ENCODE measurements at places on chromosomes 12 and 14.

GRCh38 chr14:60214003-60214402, 35.0 kb upstream of the PPM1A start:
- no peak for DNase-seq

GRCh38 chr12:64674367-64674922, 64.2 kb downstream of the RASSF3 start:
- no peak for DNase-seq

DNA sequence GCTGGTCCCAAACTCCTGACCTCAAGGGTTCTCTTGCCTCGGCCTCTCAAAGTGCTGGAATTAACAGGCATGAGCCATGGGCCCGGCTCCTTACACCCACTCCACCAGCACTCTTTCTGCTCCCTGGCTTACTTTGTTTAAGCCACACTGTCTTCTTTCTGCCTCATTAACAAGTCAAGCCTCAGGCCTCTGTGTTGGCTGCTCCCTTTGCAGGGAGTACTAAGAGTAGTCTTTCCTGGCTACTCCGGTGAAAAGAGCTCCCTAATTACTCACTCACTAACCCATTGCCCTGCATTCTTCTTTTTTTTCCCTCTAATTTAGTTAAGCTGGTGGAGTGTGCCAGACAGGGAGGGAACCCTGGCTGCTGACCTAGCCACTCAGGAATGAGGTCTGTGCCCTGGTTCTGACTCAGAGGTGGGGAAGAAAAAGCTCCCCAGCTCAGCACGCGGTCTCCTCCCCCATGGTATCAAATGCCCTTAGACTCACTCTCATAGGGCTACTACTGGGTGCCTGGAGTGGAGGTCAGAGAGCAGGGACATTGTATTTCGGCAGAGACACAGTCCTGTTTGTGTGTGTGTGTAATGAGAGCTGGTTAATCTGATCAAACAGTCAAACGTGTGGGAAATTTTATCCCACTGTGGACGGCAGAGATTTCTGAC, 19.8 kb downstream of the GALNT6 start:
- peak; percentile 91 for DNase-seq

- no peak for DNase-seq
Measured at GRCh38 chr12:71135077-71135811, 22.6 kb downstream of the TSPAN8 start.

GRCh38 chr14:26377150-26377549, 220.7 kb downstream of the NOVA1 start:
- DNase-seq: no peak

- DNase-seq: no peak
Measured at GRCh38 chr14:103619057-103619456, 10.0 kb upstream of the KLC1 start.

GRCh38 chr12:125114365-125115141, 49.3 kb downstream of the AACS start:
- DNase-seq: no peak

GRCh38 chr12:6033546-6033945, 88.5 kb upstream of the ANO2 start:
- DNase-seq: no peak

DNA sequence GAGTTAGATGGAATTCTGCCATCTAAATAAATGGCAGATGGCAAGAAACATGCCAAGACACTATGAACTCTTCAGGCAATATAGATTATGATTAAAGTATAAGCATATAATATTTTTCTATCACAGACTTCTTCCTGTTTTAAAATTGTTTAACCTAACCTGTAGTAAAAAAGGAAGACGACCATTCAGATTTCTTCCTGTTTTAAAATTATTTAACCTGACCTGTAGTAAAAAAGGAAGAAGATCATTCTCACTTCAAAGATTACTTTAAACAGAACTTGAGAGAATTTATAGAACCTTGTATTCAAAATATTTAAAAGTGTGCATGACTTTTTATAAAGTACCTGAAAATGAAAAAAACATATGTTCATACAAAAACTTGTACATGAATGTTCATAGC, 63.5 kb downstream of the RPS6KA5 start:
- DNase-seq: no peak

DNA sequence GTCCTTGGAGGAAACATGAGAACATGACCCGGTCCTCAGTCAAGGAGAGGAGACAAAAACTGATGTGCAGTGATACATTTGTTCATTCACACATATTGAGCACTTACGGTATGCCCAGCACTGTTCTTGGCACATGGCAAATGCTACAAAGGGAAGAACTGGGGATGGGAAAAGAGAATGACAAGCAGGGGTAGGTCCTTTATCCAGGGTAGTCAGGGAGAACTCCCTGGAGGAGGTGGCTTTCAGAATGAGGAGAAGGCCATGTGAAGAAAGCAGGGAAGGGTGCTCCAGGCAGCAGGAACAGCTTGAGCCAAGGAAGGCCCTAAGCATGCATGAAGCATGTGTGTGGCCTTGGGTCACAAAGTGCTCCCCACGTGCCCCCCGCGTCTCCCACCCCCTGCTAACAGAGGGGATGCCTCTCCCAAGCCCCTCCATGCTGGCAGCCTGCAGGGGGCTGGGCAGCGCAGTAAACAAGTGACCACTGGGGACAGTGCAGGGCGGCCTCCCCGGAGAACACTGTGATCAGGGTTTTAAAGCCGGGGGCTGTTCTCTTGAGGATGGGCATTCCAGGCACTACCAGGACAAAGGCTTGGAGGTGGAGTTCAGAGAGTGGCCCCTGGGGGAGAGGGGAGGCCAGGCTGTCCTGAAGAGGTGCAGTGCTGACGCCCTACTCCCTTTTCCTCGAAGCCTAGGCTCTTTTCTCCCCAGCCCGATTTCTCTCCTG, 71.0 kb downstream of the PHETA1 start:
- no peak for DNase-seq

GRCh38 chr14:97824218-97824617, 1027.0 kb downstream of the VRK1 start:
- DNase-seq: no peak

DNA sequence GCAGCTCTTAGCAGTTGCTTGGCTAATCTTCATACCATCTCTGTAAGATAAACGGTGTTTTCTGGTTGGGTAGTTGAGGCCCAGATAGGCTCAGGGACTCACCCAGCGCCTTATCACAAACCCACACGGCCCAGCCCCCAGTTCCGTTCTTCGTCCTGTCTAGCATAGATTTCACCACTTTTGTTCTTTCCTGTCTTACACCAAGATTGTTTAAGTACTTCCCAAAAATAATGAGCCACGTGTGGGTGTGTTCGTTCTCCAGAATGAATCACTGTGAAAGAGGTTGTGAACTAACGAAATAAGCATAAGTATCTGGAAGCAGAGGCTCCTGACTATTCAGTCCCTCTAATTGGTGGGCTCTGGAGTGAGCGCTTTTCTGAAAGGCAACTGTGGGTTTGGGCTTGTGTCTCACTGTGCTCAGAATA, 21.4 kb downstream of the ACVR1B start:
- peak; percentile 64 for DNase-seq

DNA sequence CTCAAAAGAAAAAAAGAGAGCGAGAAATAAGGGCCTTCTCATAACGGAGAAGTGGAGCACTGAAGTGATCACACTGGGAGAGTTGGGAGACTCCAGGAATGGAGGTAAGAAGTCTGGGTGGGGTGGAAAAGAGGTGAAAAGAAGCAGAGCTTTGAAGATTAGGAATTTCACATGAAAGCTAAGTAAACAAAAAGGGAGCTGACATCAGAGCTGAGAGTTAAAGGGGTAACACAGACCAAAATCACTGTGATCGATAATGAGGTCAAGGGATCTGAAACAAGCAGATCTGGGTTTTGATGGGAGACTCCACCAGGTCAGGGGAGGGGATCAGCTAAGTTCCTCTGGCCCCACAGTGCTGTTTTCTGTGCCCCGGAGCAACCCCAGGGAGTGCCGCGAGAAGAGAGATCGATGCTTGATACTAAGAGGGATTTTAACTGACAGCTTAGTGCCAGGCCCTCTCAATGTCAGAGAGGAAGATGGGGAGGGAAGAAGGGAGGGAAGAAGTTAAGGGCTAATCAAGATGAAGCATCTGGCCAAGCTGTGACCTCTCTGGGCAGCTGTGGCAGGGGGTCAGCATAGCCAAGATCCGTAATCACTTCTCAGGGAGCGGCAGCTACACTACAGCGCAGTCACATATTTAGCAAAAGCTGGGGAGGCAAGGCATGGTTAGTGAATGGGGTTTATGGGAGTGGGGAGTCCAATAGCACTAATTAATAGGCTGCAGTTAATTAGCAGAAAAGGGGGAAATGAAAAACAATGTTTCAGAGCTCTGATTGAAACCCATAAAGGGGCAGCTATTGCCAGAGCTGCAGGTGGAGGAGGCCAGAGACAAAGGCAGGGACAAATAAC, 8.0 kb downstream of the AQP6 start:
- DNase-seq: no peak

DNA sequence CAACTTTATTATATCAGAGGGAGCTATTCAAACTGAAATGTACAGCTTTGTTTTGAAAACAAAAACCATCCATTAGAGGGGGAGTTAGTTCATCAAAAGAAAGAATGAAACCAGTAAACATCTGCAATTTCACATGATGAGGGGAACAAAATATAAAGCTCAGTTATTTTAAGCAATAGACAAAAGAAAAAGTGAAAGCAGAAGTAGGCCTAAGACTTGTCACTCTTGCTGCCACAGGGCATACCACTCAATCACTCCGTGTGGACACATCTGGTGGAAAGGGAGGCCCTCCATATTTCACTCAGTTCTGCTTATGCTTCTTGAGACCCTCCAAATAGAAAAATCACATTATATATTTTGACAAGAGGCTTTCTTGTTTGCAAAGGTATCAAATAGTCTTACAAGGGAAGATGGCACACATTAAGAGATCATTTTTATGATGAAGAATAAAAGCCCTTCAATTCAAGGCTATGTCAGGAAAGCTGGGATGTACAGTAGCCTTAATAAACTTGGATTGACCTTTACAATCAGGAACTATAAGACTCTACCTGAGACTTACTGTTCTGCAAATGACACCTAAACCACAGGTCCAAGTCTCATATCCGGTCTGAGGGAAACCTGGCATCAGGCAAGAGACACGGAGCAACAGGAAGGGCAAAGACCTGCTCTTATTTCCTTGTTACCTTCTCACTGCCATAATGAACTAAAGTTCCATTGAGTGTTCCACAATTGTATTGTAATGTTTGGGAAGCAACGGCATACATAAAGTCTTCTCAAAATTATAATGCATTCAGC, 222.5 kb upstream of the GRIP1 start:
- DNase-seq: no peak

- DNase-seq: no peak
Measured at GRCh38 chr14:94157197-94157596, 16.9 kb upstream of the PPP4R4 start.

GRCh38 chr12:109163167-109163566, 46.8 kb downstream of the ACACB start:
- no peak for DNase-seq

DNA sequence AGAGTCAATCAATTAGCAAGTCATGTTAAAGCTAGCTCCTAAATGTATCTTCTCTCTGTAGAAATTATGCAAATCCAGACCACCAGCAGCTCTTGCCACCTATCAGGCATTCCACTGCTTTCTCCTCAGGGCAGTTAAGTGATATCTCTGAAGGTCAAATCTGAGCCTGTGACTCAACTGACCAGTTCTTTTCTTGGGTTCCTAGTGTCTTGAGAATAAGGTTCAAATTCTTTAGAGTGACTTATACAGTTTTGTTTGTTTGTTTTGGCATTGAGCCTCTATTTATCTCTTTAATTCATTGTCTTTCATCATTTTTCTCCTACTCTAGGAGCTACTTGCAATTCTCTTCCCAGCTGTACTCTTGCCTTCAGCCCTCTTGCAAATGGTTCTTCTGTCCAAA, 2.5 kb upstream of the LRIG3 start:
- DNase-seq: no peak

GRCh38 chr12:102356690-102357089, 123.7 kb downstream of the IGF1 start:
- no peak for DNase-seq

GRCh38 chr12:3272958-3273357, 195.8 kb downstream of the TSPAN9 start:
- no peak for DNase-seq

- no peak for DNase-seq
Measured at GRCh38 chr12:28936711-28937110, 212.4 kb upstream of the FAR2 start.

DNA sequence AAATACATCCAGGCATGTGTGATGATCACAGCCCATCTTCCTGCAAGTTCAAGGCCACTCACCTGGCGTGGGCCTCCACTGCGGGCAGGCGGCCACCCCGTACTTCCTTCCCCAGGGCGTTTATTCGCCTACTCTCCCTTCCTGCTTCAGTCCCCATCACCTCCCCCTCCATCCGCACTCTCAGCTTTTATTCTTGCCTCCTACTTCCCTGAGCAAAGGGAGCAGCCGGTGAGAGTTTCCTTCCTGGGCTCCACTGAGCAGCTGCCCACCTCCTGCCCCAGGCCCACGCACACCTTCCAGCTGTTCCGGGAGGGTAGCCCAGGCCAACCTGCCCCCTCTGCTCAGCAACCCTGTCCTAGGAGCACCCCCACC, 4.1 kb downstream of the CYP46A1 start:
- DNase-seq: no peak

DNA sequence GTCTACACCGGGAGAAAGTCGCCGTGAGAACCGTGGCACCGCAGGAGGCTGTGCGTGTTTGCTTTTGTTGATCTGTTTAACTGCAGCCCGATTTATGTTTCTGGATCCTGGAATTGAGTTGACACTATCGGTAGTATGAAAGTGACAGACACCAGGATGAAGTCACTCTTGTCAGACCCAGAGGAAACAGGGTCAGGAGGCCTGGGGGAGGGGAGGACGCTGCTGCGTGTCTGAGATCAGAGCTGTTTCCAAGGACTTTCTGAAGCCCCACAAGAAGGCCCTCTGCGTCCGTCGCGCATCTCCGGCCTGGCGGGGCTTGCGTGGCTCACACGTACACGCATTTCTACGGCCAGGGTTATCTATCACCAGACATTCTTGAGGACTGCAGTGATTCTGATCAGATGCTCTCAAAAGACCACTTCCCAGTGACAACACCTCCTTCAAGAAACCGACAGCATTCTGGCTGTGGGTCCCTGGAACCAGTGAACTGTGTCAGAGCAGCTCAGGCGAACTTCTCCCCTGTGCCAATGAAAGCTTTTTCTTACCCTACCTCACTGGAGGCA, 263.4 kb downstream of the ADGRD1 start:
- DNase-seq: no peak

GRCh38 chr14:63267171-63267570, 51.6 kb downstream of the GPHB5 start:
- DNase-seq: no peak

DNA sequence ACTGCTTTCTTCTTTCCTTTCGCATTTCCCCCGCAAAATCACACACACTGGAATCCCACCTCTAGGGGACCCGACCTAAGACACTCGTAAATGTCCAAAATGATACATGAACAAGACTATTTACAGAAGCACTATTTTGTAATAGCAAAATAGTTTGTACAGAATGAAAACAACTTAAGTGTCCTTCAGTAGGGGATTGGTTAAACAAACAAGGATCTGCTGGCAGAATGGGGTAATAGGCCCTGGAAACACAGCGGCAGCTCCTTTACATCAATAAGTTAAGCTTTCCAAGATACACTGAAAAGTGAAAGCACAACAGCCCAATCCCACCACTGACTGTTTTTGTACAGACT, 48.8 kb downstream of the LTBP2 start:
- peak; percentile 72 for DNase-seq
